Stimulated activated CD4-positive, alpha-beta T cell treated with anti-CD3 and anti-CD28 coated beads, Interleukin-4, amount 100 ng/mL, for 4 hours (primary cell): ENCODE measurements at places on chromosomes 4 and X.

- DNase-seq, result no peak
Observed at GRCh38 chrX:12240491-12240890, 102.2 kb downstream of the FRMPD4 start.

DNA sequence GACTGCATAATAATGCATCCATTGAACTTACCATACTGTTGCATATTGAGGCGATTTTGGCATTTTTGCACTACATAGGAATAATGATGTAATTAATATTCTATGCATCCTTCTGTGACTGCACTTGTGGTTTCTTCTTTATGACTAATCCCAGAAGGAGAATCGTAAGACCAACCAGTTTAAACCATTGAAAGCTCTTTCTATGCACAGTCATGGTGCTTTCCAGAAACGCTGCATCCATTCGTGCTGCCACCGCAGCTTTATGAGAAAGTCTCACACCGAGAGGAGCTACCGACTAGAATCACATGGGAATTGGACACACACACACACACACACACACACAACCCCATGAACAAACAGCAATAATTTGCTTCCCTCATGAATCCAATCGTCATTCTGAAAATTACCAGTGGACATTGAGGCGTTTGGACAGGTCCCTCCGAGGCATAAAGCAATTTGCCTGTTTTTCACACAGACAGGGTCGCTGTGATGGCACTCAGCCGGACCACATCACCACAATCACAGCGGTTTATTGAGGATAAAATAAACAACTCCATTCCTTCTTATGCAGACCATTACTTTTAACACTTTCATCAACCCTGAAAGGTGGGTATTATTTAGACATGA, 64.2 kb downstream of the PACRGL start:
- DNase-seq, result no peak

DNA sequence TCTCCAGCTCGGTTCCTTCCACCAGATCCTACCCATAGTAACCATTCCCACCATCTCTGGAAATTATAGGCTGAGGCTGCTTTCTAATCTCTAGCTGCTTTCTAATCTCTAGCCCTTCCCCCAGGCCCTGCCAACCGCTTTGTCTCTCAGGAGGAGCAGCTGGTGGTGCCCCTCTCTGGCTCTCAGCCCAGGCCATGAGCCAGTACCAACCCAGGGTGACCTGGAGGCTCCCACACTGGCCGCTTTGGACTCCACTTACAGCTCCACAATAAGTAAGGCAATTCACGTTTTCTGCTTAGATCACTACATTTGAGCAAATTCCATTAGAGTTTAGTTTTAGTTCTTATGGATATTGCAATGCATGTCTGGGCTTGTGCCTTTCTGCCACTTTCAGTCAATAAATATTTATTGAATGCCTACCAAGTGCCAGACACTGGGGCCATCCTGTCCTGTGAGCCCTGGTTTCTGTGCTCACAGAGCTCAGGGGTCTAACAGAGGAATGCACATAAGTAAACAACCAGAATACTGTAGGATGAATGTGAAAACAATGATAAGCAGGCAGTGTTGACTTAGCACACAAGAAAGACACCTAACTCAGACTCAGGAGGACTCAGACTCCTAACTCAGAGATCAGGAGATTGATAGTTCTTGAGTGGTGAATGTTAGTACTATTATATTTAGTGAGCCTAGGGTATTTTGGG, 38.9 kb downstream of the SMC1A start:
- DNase-seq, result no peak

GRCh38 chr4:175440786-175441185, 371.3 kb downstream of the GPM6A start:
- DNase-seq, result no peak

DNA sequence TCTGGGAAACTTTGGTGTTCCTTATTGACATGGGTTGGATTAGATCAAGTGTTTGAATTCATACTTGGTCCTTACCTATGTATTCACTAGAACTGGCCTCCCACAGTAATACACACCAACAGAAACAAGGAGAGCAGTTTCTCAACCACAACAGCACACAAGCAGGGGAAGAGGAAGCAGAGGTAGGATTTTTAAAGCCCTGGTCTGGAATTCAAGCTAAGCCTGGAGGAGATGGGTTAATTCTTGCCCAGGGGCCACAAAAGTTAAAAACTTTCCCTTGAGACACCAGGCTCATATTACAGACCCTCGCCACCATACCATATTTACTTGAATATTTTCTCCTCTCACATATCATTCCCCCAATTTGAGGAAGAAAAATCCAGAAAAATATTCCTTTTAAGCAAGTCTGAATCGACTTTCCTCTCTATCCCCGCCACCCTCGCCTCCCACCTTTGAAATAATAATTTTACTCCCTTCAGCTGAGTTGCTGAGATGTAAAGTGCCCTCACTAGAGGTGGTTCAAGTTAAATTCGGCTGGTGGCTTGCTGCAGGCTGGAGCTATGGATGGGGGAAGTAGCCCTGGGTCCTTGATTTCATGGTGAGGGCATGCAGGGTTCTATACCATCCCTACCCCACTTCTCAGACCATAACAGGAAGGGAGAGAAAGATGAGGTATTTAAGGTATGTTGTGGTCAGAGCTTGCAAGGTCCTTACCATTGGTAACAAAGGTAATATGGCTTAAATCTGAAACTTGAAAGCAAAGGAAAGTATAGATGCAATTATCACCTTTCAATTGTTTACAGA, 440.2 kb downstream of the INPP4B start:
- DNase-seq, result no peak

DNA sequence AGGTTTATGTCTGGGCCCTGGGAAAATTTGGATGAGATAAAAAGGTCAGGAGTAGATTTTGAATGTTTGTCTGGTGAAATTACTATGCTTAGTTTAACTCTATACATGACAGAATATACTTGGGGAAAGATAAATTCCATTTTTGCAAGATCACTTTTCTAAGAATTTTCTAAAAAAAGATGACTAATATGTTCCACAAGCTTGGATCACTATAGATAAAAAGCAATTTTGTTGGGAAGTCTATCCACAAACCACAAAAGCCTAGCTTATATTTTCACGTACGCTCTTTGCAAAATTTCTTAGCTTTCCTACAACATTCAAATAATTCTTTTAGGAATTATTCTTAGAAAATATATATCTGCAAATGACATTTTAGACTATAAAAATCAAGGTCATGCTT, 20.6 kb upstream of the COQ2 start:
- no peak for DNase-seq

DNA sequence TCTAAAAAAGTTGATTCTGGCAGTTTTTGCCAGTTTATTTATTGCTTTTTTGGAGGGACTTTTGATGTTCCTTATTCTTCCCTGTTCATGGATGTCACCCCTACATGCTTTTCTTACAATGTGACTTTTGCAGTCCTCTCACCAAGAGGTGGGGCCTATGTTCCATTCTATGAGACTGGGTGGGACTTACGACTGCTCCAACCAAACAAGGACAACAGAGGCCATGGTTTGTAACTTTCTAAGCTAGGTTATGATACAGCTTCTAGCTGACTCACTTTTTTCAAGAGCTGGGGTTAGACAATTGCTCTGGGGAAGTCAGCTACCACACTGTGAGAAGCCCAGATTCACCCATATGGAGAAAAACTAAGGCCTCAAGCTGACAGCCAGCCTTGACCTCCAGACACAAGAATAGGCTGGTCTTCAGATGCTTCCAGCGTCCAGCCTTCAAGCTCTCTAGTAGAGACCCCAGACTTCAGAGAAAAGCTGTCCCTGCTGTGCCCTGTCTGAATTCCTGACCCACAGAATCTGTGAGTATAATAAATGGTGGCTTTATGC, 39.5 kb downstream of the ENOPH1 start:
- DNase-seq, result no peak

DNA sequence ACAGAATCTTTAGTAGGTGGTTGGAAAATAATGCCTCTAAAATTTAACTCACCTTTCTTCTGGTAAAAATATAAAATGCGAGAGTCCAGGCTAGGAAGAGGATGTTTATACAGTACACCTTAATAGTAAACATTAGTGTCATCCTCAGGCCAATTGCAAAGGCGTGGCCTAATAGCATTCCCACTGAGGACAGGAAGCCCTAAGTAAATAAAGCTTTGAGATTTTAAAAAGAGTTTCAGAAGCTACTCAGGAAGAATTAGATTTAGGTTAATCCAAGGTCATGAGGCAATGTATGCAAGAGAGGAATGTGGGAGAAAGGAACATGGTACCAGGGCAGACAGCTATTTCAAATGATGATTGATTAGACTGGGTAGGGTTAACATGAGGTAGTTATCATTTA, 49.5 kb downstream of the RPGR start:
- DNase-seq, result no peak

- no peak for DNase-seq
Observed at GRCh38 chr4:111174331-111174730, 551.5 kb upstream of the PITX2 start.
